ENCODE measurements at places on chromosomes 1 and 21.
A peak's percentile ranks its signal among the peaks of the same experiment; 100 is the strongest.

- no peak for DNase-seq
Observed at GRCh38 chr1:50995651-50996050, 25.6 kb downstream of the CDKN2C start.

DNA sequence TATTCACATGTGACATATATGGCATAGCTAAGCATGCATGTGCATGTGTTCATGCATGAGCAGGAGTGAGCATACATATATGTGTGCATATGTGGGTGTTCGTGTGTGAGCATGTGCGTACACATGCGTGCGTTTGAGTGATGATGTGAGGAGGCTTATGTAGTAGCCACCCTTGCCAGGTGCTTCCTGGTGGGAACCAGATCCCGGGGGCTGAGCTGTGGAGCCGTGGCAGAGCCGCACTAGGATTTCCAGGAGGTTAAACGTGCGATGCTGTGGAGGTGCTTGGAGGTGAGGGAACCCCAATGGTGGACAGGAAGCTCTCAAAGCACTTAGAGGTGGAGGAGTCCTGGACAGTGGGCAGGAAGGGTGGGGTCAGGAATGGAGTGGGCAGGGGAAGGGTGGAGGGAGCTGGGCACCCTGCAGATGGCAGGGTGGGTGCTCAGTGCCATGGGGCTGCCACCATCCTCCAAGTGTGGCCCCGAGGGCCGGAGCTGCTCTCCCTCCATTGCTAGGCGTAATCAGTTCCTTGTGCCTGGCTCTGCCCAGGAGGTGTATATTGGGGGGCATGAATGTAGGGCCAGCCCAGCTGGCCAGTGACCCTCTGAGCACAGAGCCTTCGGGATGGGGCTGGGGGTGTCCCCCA lies 48.5 kb downstream of the COL18A1 start:
- no peak for DNase-seq

DNA sequence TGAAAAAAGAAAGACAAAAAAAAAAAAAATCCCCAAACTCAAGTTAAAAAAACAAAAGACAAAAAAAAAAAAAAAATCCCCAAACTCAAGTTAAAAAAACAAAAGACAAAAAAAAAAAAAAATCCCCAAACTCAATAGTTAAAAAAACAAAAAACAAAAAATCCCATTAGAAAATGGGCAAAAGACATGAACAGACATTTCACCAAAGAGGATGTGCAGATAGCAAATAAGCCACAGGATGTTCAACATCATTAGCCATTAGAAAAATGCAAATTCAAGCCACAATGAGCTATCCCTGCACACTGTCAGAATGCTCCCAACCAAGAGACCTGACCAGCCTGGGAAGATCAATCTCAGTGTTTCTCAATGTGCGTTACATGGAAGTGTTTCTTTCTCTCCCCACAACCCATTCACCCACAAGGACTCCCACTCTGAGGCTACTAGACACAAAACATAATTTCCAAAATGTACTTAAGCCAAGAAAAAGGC lies 33.9 kb downstream of the MRAP start:
- no peak for DNase-seq

- DNase-seq = no peak
Observed at GRCh38 chr1:18908911-18909771, 6.8 kb upstream of the ALDH4A1 start.

DNA sequence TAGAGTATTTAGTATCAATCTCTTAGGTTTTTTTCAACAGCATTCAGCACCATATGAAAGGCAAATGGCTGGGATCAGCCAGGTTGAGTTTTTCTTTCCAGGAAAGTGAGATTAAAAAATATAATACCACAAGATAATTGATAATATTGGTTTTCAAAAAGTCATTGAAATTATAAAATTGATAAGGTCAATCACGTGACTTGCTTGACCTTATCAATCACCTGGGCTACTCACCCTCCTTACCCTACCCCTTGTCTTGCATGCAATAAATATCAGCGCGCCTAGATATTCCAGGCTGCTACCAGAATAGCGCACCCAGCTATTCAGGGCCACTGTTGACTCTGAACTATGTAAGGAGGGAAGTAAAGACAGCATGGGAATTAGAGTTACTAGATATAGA lies 31.5 kb downstream of the EBNA1BP2 start:
- no peak for DNase-seq

- DNase-seq = no peak
Observed at GRCh38 chr1:3906672-3907020, 6.6 kb upstream of the C1orf174 start.

DNA sequence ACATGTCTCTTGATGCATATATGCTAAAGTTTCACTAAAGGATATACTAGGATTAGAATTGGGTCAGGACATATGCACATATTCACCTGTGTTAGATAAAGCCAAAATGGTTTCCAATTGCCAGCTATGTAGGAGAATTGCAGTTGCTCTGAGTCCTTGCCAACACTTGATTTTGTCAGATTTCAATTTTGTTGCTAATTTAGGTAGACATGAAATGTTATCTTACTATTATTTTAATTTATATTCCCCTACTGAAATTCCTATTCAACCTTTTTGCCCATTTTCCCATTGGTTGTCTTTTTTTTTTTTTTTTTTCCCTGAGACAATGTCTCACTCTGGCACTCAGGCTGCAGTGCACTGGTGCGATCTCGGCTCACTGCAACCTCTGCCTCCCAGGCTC lies 13.4 kb downstream of the HDAC1 start:
- no peak for DNase-seq

DNA sequence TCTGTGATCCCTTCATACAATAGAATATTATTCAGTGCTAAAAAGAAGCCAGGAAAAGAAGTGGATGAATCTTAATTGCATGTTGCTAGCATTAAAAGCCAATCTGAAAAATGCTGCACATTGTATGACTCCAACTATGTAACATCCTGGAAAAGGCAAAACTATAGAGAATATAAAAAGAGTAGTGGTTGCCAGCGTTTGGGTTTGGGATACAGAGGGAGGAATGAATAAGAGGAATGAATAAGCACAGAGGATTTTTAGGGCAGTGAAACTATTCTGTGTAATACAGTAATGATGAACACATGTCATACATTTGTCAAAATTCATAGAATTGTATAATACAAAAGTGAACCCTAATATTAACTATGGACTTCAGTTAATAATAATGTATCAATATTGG lies 42.5 kb downstream of the GPR88 start:
- no peak for DNase-seq

DNA sequence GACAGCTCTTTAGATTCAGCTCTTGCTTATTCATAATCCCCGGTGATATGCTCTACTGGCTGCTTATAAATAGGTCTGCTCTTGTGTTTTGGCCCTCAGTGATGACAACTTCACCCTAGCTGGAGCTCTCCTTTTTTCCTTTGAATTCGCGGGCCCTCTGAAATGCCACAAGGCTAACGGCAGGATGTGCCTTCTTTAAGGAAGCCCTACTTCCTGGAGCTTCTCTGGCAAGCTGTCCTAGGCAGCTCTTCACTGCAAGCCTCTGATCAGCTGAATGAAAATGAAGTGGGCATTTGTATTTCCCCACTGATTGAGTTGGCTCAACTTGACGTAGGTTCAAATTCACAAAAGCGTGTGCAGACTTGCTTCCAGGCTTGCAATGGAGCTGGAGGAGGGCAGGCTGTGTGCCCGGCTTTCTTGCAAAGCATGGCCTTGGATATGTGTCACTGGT lies 22.2 kb downstream of the SGIP1 start:
- DNase-seq = peak; percentile 50

GRCh38 chr1:208107425-208108212 lies 136.6 kb downstream of the PLXNA2 start:
- no peak for DNase-seq

GRCh38 chr1:246726881-246727280 lies 2.7 kb downstream of the SCCPDH start:
- peak; percentile 82 for DNase-seq

GRCh38 chr1:231040019-231040799 lies at the start of gene FAM89A:
FAM89A (minus strand) TSS chr1:231040254; CDS start chr1:231040211, 43 bp downstream.
- no peak for DNase-seq

DNA sequence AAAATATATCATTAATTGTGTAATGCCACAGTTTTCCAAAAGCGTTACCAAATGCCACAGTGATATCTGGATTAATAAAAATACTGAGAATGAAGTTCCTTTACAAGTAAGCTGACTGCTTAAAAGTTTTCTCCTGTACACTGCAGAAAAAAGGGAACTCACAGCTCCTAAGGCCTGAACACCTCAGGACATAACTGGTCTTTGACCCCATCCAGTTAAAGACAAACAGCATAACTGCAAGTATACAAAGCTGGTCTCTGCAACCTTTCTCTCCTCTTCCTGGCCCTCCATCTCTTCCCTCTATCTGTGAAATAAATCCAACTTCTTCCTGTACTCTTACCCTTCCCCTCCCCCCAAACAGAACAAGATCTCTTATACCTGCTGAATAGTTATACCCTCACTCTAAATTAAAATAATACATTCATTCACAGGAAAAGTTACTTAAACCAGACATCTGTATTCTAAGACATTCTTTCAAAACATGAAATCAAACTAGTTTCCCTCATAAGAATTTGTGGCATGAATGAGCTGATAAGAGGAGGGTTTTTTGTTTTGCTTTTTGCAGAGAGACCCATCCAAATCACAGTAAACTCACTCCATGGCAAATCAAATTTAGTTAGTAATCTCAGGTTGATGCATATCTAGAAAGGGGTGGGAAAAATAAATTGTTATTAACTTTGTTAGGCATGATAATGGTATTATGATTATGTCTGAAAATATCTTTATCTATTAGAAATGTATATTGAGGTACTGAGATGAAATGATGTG lies 2.9 kb downstream of the DIPK1A start:
- no peak for DNase-seq

- DNase-seq = no peak
Observed at GRCh38 chr1:204260601-204261197, 46.9 kb upstream of the GOLT1A start.

DNA sequence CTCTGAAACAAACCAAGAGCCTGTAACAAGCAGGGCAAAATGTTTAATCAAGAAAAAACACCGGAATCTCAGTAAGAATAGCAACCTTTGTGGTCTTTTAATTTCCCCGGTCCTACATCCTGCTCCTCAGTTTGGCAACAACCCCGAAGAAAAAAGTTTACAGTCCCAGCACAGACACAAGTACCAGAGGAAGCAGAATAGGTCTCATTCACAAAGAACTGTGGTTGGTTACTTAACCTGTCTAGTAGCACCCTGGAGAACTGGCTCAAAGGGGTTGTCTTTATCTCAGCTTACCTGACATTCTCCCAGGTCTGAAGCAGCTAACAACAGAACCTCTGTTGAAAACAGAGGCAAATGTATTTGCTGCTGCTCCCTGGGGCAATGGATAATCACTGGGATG lies 399.3 kb downstream of the AJAP1 start:
- DNase-seq = no peak

DNA sequence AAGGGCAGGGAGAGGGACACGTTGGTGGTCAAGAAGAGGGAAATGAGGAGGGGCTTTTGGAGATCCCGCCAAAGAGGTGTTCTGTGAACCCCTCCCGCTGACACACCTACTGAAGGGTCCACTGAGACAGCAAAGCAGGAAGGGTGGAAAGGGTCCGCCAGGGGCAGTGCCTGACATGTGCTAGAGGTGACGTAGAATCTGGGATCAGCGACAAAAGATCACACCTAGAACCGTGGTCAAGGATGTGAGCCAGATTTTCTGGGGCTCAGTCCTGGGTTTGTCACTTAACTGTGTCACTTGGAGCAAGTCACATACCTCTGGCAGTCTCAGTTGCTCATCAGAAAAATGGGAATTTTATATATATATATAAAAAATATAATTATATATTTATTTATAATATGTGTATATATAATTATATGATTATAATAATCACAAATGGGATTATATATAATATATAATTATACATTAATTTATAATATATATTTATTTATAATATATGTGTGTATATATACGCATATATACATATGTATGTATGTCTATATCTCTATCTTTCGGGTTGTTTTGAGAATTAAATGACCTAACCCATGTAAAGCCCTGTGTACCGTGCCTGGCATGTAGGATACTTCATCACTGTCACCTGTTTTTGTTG lies 35.0 kb upstream of the ATP5PO start:
- DNase-seq = no peak

GRCh38 chr1:244807138-244807537 lies 28.3 kb upstream of the COX20 start:
- DNase-seq = no peak

- peak; percentile 10 for DNase-seq
Observed at GRCh38 chr21:32611471-32611997, 643 bp downstream of the CFAP298 start.

- DNase-seq = no peak
Observed at GRCh38 chr1:3633344-3634058, 8.7 kb downstream of the TPRG1L start.

- DNase-seq = no peak
Observed at GRCh38 chr1:60895252-60895651, 187.1 kb upstream of the NFIA start.

- DNase-seq = no peak
Observed at GRCh38 chr1:18681423-18681835, 50.8 kb downstream of the PAX7 start.

- DNase-seq = peak; percentile 13
Observed at GRCh38 chr1:221637641-221638041, 104.2 kb downstream of the DUSP10 start.

GRCh38 chr1:67463298-67463955 lies 33.2 kb upstream of the SERBP1 start:
- DNase-seq = peak; percentile 50

DNA sequence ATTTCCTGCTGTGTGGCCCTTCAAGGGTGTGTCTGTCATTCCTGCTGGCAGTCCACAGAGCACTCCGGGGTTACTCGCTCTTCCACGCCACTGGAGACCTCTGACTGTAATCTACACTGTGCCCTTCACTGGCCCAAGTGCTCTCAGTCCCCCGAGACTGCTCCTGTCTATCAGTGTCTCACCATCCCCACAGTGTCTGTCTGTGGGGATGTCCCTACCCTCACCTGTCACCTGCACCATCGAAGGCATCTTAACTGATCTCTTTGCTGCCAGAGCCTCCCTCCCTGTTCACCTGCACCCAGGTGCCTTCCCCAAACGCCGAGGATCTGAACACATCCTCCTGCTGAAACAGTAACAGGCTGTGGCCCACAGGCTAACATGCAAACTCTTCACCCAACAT lies 136.7 kb downstream of the MATN1 start:
- DNase-seq = no peak

- DNase-seq = no peak
Observed at GRCh38 chr1:209106237-209106741, 477.2 kb upstream of the CAMK1G start.

DNA sequence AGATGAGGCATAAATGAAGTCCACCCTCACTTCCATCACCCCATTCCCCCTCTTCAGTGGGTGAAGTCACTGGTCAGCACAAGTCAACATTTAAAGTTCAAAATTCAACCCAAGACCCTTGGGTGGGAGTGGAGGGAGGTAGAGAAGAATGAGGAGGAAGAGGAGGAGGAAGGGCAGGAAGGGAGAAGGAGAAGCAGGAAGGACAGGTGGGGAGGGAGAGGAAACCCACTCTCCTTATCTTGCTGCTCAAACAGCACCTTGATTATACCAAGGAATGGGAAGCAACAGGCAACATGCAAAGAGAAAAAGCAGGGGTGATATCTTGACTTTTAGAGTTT lies 4.0 kb upstream of the BTG2 start:
- DNase-seq = no peak

All from putamen (tissue), 1 donor.